ENCODE measurements at places on chromosomes 4 and X.

- no peak for DNase-seq
Observed at GRCh38 chr4:61630548-61630947, 430.4 kb downstream of the ADGRL3 start.

DNA sequence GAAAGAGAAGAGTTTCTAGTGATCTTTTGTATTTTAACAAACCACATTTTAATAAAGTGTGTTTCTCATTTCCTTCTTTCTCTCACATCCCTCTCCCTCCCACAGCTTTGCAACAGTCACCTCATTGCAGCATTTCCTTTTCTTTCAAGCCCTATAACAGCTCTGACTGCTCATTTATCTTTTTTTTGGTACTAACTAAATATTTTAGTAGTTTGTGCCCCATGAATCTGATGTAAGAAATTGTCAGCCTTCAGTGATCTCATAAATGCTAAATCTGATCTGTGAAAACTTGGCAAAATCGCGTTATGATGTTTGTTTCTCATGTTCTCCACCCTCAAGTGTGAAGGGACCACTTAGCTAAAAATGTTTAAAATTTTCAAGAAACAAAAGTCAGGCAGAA lies 258.5 kb upstream of the SLIT2 start:
- DNase-seq: no peak

GRCh38 chr4:73067971-73068394 lies 1.5 kb downstream of the COX18 start:
- no peak for DNase-seq

DNA sequence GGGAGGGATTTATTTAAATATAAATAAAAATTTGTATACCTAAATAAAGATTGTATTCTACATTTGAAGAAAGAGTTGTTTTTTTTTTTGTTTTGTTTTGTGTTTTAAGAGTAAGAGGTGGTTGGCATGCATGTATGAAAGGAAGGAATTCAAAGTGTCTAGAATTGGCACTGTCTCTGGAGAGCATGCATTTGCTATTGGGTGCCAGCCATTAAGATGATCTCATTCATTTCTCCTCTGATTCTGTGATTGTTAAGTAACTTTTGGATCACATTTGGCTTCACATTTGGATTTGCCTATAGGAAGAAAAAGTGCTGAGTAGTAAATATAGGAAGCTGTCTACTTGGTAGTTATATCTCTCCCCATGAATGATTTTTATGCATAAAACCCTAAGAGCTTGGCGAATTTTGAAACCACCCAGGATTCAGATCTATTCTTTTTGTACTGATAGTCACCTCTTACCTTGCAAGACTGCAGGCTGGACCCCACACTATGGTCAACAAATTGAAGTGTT lies 7.8 kb upstream of the BOD1L1 start:
- DNase-seq: no peak

GRCh38 chrX:153807976-153808375 lies 13.5 kb downstream of the SSR4 start:
- no peak for DNase-seq

DNA sequence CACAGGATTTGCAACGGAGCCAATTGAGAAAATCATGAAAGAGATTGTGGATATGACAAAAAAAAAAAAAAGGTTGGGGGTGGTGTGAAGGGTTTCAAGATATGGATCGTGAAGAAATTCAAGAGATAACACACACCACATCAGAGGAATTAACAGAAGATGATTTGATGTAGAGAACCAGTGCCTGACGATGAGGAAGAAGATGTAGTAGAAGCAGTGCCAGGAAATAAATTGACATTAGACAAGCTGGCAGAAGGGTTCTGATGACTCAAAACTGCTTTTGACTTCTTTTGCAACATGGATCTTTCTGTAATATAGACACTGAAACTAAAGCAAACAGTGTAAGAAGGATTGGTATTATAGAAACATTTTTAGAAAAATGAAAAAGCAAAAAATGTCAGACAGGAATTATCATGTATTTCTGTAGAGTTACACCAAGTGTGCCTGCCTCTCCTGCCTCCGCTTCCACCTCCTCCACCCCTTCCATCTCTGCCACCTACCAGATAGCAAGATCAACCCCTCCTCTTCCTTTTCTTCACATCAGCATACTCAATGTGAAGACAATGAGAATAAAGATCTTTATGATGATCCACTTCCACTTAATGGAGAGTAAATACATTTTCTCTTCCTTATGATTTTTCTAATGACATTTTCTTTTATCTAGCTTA lies 127.5 kb upstream of the OTUD4 start:
- no peak for DNase-seq

DNA sequence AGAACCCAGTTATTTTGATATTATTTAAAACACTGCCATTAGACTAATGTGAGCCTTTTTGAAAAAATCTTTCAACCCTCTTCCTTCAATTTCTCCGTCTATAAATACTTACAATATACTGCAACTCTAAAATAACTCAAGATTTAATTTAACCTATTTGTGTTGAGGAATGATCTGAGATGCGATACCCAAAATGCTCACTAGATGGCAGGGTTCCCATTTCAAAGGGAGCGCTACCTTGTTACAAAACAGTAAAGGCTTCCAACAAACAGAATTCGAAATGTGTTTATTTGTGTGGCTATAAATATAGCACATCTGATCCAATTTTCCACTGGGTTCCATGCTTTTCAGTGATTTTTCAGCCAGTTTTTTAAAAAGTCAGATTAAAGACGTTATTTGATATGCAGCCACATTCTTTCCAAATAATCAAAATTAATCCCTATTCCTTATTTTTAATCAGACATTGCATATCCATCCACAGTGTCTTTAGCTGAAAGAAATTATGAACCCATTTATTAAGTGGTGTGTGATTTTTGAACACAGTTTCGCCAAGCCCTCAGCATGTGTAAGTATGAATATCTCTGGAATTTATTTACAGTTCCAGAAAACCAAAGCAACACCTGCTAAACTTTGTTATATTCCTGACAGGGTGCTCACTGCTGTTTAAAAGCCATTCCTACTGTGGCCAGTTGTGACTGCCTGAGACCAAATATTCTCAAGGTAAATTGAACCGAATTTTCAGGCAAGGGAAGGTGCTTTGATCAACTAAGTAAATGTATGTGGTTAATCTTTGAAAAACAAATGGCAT lies 668.0 kb upstream of the LCORL start:
- peak; percentile 20 for DNase-seq

- DNase-seq: no peak
Observed at GRCh38 chr4:77579406-77580076, 26.1 kb upstream of the CXCL13 start.

GRCh38 chrX:16807976-16808542 lies 21.8 kb downstream of the TXLNG start:
- no peak for DNase-seq

- no peak for DNase-seq
Observed at GRCh38 chr4:6221851-6222760, 21.8 kb upstream of the JAKMIP1 start.

DNA sequence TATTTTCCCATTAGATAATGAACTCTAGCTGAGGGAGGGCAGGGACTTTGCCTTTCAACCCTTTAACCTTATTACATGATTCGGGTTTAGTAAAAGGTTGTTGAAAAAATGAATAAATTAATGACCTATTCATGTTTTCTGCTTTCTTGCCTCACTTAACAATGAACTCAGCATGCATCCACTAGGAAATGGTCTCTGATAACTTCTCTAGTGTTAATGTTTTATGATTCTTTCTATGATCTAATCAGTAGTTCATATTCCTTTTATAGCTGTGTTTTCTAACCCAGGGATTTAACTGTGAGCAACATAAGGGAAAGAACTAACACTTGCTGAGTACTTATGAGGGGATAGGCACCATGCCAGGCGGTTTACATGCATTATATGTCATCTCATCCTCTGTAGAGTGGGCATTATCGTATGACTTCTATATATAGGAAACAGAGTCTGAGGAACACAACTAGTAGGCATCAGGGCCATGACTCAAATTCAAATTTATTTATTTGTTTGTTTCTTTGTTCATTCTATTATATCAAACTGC lies 236.7 kb upstream of the MAB21L2 start:
- no peak for DNase-seq

- no peak for DNase-seq
Observed at GRCh38 chr4:53015681-53016080, 153.6 kb downstream of the RASL11B start.

GRCh38 chrX:104351173-104351769 lies 96.5 kb upstream of the ESX1 start:
- DNase-seq: no peak

DNA sequence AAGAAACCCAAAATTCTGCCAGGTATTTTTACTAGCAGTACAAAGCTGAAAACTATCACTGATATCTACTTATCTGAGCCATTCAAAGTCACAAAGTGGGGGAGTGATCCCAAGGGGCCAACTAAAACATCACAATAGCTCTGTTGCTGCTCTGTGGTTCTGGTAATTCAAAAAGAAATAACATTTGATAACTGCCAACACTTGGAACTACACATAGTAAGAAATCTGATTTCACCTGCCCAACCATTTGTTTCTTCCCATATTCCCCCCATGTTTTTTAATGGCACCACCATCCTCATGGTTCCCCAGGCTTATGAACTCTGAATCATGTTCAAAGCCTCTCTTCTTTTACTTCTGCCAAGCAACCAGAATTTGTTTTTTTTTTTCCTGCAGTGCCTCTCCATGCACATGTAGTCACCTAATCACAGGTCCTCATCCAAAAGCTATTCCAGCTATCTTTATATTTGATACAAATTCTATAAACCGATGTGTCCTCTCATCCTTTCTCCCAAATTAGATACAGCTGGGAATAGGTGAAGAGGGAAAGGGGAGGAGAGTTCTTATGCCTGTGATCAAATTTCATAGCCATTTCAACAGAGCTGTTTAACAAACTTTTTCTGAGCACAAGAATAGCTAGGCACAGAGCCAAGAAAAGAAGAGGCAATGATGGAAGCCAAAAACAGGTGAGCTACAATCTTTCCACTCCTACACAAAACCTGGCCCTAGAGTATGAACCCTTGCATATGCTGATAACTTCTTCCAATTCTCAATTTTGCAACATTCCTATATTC lies 7.7 kb downstream of the AMMECR1 start:
- DNase-seq: no peak

DNA sequence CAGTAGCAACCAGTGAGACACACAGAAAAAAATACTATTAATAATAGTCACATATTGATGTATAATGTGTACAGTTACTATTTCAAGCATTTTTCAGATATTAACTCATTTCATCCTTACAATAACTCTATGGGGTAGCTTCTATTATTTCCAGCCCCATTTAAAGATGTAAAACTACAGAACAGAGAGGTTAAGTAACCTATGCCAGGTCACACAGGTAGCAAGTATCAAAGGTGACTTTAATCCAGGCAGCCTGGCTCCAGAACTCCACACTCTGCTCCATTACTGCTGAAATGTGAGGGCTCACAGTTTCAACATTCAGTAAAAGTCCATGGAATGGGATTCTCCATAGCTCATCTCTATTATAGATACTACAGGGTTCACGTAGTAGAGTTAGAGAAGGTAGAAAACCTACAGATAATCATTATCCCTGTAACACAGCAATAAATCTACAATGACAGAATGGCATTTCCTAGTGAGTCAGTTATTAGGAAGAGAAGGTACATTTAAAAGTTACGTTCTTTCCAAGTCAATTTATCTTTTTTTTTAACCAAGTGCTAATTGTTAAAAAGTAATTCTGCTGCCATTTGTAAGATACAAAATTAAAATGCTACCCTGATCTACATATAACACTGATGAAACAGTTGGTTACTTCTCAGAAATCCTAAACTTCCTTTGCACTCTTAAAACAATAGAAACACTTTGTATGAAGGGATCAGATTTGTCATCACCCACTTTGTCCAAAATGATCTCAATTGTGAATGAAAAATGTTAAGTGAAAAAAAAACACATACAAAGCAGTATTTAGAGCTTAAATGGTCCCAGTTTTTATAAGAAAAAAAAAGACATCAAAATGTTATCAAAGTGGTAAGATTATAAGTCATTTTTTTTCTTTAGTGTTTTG lies 18.7 kb downstream of the RELL1 start:
- DNase-seq: no peak

GRCh38 chr4:94534401-94535312 lies 82.9 kb downstream of the PDLIM5 start:
- DNase-seq: no peak

DNA sequence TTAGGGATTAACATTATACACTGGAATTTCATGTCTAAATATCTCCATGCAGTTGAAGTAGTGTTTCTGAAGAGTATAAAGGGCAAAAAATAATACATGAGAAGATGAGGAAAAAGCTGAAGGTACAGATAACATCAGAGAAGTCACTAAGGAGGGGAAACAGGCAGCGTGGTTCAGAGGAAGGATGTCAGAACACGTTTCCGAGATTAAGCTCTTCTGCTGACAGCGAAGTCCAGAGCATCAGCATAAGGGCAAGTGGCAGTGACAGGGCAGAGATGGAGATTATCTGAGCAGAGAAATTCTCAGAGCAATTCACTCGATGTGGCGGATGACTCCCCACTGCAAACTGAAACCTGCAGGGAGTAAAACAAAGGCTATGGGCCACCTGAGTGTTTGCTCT lies 443.2 kb upstream of the FRG1 start:
- no peak for DNase-seq

DNA sequence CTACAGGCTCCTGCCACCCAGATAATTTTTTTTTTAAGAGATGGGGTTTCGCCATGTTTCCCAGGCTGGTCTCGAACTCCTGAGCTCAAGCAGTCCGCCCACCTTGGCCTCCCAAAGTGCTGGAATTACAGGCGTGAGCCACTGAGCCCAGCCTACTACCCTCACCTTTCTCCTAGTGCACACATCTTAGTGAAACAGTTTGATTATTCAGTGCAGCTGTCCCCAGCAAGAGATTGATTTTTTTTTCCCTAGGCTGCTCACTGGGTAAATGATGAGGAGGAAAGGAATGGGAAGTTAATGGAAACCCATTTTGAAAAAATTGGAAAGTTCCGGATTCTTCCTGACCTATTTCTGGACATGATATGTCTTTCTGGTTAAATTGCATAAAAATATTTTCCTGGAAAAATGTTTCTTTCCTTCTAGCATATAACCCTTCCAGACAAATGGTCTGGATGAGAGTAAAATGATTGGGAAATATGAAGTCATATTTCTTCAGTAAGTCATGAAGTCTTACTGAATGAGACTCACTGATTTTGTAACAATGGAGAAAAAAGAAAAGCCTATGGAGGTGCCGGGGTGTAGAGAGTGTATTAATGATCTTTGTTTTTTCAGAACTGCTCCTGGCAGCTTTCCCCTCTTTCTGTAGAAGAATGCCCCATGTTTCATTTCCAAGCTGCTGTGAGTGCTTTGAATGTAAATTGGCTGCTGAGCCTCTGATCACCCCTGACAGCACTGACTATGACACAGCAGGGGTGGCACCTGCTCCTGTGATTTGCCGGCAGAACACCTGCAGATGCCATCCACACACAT lies 19.5 kb upstream of the ZNF41 start:
- no peak for DNase-seq

All from naive thymus-derived CD4-positive, alpha-beta T cell (primary cell).